ENCODE measurements at places on chromosomes 4 and X.
A peak's percentile ranks its signal among the peaks of the same experiment; 100 is the strongest.

- no peak for DNase-seq
These were observed 512 bp downstream of the NOP14 start for GRCh38 chr4:2962614-2963174.

- no peak for DNase-seq
These were observed 260.2 kb downstream of the UNC5C start for GRCh38 chr4:95288552-95288951.

DNA sequence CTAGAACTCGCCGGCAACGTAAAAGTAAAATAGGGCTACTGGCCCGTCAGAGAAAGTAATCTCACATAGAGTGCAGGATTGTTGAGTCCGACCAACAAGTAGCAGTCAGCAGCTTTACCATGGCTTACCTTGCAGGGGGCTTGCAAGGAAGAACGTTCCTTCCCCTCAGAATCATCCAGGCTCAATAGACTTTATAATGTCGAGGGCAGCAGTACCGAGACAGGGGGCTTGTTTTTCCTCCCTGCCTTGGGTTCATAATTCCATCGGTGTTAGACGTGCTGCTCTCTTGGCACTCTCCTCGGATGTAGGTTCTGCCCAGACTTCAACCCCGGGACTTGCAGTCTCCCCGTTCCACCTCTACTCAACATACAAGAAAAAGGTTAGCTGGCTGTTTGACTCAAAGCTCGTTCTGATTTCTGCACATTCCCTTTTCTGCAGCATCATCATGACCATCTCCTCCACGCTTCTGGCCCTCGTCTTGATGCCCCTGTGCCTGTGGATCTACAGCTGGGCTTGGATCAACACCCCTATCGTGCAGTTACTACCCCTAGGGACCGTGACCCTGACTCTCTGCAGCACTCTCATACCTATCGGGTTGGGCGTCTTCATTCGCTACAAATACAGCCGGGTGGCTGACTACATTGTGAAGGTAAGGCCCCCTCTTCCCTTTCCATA is 1.5 kb downstream of the SLC10A4 start:
- DNase-seq = no peak

GRCh38 chrX:52118262-52118661 is 49.3 kb upstream of the MAGED4B start:
- no peak for DNase-seq

DNA sequence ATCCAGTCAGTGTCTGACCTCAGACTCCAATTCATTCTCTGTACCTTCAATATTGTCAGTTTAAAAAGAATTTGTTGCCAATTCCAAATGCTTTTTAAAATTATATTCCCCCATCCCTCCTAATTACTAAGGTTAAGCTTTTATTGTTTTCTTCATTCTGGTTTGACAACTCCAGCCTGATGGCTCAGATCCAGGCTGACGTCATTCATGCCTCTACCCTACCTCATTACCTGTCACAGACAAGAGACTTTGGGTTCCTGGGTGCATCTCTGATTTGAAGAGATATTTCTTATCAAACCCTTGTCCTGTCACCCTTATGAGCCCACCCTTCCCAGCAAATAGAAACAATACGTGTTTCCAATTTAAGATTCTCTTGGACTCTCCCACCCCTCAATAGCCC is 300.2 kb upstream of the CLNK start:
- DNase-seq = no peak

DNA sequence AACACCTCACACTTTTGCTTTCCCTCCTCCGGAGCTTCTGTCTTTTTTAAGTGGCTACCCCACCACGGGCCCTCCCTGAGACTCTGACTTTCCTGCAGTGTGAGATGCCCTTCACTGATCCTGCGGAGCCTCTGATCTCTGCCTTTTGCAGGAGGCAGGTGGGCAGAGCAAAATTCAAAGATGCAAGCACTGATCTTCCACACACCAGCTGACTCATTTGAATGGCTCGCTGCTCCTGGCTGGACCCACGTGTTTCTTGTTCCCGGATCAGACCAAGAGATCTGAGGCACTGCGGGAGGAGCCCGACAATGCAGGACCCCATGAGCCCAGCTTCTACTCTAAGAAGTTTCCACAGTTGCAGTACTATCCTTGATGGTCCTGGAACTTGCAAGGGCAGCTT is 1607.9 kb upstream of the TENM3 start:
- no peak for DNase-seq

GRCh38 chr4:19329077-19329476 is 922.6 kb upstream of the SLIT2 start:
- DNase-seq = no peak

DNA sequence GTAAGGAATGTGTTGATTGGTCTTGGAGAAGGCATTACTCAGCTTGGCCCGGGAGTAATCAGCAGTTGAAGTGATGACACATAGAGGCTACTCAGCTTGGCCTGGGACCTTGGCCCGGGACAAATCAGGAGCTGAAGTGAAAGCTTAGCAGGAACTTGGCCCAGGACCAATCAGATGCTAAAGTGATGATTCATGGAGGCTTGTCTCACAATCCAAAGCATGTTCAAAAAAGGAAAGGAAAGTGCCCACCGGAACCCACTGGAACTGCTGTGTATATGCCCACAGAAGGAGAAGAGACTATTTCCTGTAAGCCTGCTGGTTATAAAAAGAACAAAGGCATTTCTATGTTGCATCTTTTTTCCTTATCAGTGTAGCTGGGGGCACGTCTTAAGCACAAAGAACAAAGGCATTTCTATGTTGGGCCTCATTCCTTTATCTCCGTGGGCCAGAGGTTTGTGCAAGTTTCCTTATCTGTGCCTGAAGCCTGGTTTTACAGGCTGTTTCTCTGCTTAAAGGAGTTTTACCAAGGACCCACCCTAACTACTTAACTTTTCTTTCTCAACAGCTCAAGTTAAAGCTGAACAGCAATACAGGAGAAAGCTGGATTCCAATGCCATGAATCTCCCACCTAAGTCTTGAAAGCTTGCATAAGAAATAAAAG is 1176.7 kb downstream of the NLGN4X start:
- DNase-seq = no peak

- no peak for DNase-seq
These were observed 250.8 kb downstream of the C4orf33 start for GRCh38 chr4:129346734-129347133.

DNA sequence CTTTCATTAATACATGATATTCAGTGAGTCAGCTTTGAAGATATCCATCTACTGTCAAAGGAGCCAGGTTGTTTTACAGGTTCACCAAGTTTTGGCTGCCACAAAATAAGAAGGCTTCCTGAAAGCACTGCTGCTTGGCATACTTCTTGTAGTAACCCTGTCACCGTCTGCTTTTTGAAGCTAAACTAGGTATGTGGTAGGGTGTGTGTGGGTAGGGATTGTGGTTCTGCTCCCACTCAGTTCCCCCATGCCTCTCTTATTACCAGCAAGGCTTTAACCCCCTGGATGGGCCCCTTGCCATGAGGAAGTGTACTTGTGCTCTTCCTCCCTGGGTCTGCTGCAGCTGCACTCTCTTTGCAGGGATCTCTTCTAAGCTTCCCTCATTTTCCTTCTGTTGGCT is 191.2 kb downstream of the BANK1 start:
- DNase-seq = no peak

DNA sequence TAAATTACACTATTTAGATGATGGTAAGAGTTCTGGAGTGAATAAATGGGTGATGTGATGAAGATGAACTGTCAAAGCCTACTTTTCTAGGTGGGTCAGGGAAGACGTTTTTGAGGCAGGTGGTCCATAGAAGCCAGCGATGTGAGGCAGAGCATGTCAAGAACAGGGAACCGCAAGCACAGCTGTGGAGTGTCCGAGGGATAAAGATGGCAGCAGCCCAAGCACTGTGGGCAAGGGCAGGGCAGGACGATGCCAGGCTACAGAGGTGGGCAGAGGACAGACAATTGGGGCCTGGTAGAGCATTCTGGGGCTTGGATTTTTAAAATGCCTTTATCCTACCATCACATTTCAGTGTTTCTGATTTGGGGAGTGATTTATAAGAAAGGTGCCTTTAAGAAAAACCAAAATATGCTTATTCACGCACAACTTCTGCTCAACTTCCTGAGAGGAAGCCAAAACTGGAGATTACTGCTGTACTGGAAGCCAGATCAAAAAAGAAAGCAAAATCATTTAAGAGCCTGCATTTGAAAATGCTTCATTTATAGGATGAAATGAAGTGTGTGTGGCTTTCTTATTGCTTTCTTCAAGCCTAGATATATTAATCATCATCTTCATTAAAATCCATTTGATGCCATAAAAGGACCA is 119.0 kb upstream of the WDR17 start:
- DNase-seq = no peak

DNA sequence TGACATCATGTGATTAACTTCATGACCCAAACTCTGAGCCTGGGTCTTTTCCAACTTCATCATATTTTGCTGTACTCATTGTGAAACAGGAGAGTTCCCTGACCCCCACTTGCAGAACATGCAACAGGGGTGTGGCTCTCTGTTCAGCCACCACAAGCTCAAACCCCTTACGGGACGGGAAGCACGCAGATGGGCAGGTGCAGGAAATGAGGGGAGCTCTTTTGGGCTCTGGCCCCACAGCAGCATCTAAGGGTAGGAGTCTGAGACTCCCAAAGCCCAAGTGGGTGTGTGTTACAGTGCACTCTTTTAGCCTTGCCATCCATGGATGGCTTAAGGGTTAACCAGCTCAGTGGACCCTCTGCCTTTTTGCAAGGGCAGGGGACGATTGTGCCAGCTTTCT is 599.5 kb upstream of the SMIM31 start:
- DNase-seq = no peak

GRCh38 chr4:128660361-128661215 is 148.9 kb upstream of the JADE1 start:
- DNase-seq = no peak

DNA sequence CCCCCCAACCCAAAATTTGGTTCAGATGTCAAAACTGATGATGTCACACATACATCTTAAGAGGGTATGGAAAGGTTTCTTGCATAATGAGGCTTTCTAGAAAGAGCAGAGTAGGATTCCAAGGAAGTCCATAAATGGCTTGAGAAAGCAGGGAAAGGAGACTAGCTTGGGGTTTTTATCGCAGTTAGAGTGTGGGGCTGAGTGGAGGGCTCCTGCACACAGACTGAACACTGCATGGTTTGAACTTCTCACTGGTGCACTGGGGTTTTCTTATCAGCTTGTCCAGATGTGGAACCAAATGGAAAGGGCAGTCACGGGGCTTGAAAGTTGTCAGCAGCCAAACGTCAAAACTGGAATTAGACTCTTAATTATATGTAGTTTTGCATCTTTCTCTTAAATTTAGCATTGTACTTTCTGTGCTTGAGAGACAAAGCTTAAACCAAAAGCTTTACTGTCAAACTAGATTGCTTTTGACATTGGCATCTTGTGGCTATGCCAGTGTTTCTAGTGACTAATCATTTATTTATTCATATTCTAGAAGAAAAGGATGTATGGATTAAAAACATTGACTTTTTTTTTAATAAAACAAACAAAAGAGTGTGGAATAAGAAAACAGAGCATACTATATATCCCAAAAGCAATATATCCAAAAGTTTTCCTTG is 78.3 kb upstream of the STIM2 start:
- DNase-seq = no peak

DNA sequence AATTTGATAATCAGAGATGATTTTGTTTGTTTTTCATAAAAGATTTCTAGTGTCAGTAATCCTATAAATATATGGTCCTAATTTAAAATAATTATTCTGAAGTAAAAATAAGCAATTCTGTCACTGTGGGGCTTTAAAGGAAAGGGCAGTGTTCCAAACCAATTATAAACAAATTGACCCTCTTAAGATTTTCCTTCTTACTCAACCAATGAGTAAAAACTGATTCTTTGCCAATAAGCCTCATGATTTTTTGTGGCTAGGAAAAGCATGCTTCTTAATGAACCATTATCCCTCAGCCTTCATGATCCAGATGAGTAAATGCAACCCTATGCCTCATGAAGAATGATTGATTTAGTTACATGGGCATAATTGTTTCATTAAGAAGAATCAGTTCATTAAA is 1010.4 kb downstream of the ADGRL3 start:
- DNase-seq = no peak

- DNase-seq = peak; percentile 6
These were observed 525 bp upstream of the CISD2 start for GRCh38 chr4:102868153-102868780.

GRCh38 chrX:64229154-64229553 is 1.3 kb downstream of the ASB12 start:
- no peak for DNase-seq

GRCh38 chr4:142404191-142404611 is 441.9 kb downstream of the INPP4B start:
- peak; percentile 51 for DNase-seq

- DNase-seq = no peak
These were observed 249.8 kb upstream of the ANXA10 start for GRCh38 chr4:167842487-167842886.

- DNase-seq = no peak
These were observed 2.4 kb downstream of the TSC22D3 start for GRCh38 chrX:107773206-107773605.

GRCh38 chr4:169940460-169940859 is 85.7 kb downstream of the MFAP3L start:
- no peak for DNase-seq

DNA sequence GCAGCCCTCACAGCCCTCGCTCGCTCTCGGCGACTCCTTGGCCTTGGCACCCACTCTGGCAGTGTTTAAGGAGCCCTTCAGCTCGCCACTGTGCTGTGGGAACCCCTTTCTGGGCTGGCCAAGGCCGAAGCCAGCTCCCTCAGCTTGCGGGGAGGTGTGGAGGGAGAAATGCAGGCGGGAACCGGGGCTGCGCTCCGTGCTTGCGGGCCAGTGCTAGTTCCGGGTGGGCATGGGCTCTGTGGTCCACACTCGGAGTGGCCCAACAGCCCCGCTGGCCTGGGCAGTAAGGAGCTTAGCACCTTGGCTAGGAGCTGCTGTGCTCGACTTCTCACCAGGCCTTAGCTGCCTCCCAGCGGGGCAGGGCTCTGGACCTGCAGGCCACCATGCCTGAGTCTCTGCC is 192.6 kb downstream of the COX18 start:
- DNase-seq = no peak

- no peak for DNase-seq
These were observed 7.3 kb downstream of the PLP1 start for GRCh38 chrX:103783971-103784370.

GRCh38 chr4:17013382-17014006 is 115.0 kb upstream of the LDB2 start:
- DNase-seq = no peak

GRCh38 chr4:36224972-36225903 is 19.1 kb downstream of the ARAP2 start:
- DNase-seq = no peak

DNA sequence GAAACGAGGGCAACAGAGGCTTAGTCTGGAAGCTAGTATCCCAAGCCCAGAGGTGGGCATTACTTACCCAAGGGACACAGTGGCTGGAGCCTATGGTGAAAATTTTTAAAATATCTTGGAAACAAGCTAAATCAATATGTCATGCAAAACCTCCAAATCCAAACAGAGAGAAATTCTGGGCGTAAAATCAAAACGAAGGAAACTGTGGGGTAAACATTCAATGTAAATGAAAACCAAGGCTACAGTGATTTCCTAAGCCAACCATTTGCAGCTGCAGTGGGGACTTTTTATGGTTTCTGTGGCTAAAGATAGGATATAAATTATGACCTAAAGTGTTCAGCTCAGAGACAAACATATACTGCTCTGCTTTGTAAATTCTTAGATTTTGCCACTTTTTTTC is 507.7 kb upstream of the DIAPH2 start:
- DNase-seq = no peak
